ENCODE measurements at places on chromosomes 6 and 20.
A peak's percentile ranks its signal among the peaks of the same experiment; 100 is the strongest.

DNA sequence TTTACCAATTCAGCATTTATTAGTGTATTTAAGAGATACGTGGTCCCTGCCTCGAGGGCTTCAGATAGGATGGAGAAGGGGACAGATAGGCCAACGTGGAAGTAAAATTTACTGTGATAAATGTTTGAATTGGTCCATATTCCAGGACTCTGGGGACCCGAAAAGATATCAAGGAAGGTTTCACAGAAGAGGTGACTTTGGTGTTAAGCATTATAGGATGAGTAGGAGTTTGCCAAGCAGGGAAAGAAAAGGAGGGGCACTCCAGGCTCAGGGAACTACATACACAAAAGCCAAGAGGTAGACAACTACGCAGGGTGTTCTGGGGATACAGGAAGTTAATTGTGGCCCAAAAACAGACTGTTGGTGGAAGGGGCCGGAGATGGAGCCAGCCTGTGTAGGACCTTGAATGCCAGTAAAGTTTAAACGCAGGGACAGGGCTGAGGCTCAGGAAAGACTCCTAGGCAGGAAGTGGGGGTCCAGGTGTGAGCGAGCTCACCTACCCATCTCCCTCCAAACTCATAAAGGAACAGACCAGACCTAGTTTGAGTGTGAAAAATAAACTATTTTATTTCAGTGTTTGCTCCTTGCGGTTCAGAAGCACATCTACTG lies 37.0 kb downstream of the TGM2 start:
- DNase-seq: no peak

DNA sequence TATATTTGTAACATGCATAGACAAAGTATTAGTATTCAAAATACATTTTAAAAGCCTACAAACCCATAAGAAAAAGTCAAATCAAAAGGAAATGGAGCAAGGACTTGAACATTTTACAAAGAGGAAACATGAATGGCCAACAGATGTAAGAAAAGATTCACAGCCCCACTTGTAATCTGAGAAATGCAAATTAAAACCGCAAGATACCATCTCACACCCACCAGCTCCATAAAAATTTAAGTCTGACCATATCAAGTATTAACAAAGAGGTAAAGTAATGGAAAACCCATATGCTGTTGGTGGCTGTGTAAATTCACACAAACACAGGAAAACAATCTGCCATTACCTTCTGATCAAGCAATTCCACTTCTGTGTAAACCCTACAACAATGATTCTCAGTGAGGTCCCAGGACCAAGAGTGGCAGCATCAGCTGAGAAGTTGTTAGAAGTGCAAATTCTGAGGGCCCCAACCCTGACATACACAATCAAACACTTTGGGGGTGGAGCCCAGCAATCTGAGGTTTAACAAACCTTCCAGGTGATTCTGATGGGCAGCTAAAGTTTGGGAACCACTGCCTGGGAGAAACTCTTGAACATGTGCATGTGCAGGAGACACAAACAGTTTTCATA lies 30.9 kb downstream of the BCL2L1 start:
- DNase-seq: peak; percentile 86

DNA sequence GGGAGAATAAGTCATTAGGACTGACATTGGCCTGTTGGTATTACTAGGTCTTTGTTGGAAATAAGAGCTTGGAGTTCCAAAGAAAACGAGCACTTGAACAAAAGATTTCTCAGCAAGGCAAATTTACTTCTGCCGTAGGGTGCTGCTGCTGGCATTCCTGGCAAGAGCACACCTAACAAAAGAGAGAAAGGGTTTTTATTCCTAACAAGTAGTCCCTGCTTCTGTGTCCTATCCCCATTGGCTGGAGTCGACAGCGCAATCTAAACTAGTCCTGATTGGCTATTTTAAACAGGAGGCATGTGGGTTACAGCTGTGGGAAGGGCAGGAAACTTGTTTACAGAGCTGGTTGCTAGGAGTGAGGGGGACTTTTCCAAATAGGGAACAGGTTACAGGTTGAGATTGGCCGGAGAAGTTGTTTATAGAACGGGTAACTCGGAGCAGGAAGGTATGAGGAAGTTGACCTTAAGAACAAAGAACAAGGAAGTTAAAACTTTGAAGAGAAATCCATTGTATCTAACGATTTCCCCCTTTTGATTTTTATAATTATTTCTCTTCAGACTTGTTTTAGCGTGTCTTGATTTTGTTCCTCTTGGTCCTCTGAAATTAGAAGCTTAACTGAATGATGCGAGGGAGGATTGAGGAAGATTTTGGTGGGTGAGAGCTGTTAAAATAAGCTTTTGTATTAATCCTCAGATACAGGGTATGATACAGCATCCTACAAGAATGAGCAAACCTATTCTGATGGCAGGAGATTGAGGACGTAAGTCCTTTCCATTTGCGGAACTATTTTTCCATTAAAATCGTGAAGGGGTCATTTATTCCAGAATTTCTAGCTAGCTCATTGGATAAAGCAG lies 3.4 kb upstream of the ZNFX1 start:
- peak; percentile 47 for DNase-seq

- DNase-seq: no peak
Observed at GRCh38 chr20:44800391-44801046, 9.8 kb downstream of the RIMS4 start.

DNA sequence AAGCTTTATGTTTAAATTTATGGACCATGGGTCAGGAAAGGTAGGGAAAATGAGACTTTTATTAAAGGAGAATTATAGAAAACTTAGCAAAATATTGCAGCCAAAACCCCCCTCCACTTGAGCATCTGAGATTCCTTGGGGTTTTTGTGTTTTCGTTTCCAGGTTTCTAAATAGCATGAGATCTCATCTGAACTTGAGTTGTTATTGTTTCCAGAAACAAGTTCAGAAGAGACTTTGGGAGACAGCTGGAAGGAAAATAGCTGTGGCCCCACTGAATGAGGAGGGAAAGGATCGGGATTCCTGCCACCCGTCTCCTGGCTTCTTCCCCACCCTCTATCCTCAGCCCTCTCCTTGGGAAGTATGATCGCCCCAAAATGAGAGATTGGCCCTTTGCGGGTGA lies 75.5 kb downstream of the TBC1D7 start:
- no peak for DNase-seq

- no peak for DNase-seq
Observed at GRCh38 chr20:46368902-46369268, 37.5 kb downstream of the ELMO2 start.

Data from DMS 273 treated with DMSO at 0.1 percent for 48 hours (cell line).